ENCODE measurements at places on chromosomes 4 and X. TPM values are rescaled to one million over a fixed set of nuclear protein-coding genes. Genes with fewer than 3 reads are reported as not detected.

The CLDN34 gene
- total RNA-seq = 0.39 TPM

The ETDB gene
- not detected for total RNA-seq

The HTN3 gene
- total RNA-seq = not detected

The KCNE5 gene
- 0.71 TPM for total RNA-seq

The RAB9A gene
- total RNA-seq = 42.4 TPM

The SLC34A2 gene
- total RNA-seq = 12.8 TPM

The CFI gene
- total RNA-seq = 27.7 TPM

The RBM3 gene
- 218 TPM for total RNA-seq

The SMR3B gene
- not detected for total RNA-seq

The TMEM192 gene
- total RNA-seq = 21.1 TPM

The FAM13A gene
- 13.5 TPM for total RNA-seq

The TCP11X1 gene
- total RNA-seq = not detected

The CSAG2 gene
- not detected for total RNA-seq

The MAGEA10 gene
- total RNA-seq = not detected

The TKTL2 gene
- total RNA-seq = 0.15 TPM

DNA sequence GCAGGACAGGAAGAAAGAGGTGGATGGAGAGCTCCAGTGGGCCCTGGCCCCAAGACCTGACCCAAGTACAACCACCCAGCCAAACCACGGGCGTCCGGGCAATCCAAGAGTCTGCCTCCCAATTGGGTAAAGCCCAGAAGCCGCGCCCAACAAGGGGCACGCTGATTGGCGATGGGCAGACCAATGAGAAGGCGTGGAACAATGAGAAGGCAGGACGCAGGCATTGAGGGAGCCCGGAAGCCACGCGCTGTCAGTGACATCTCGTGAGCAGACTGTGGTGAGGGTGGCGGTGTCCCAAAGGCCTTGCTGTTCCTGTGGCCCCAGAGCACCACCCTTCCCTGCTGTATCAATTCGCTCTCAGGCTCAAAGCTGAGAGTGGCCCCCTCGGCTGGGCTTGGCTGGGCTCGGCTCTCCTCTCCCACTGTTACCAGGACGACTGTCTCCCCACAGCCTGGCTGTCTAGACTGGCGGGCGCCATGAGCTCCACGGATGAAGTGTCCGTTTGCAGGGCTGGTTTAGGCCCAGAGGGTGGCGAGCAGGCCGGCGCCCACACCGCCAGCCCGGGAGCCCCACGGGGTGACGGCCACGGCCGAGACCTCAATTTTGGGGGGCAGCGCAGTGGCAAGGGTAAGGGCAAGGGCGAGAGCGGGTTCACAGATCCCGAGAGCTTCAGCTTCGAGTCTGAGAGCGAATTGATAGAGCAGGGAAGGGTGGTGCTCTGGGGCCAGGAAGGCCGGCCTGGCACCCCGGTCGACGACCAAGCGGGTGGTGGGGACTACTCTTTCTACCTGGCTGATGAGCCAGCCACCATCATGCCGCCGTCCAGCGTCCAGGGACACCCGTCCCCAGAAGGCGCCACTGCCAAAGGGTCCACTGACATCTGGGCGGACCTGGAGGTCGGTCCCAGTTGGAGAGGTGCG lies at the start of gene LOC101059915:
Gene LOC101059915, plus strand, starts transcription at position 219 of the 920 bp plus-strand sequence.
- no peak within 1 kb of the TSS for H3K27ac ChIP-seq
- no peak within 1 kb of the TSS for H3K4me3 ChIP-seq
- DNase-seq = no peak
- H3K36me3 ChIP-seq = no peaks in the 10 kb centered on the region
- H3K4me1 ChIP-seq = no peaks in the 10 kb centered on the region

GRCh38 chr4:84856468-84857049 lies 109.9 kb downstream of the WDFY3 start:
- H3K27me3 ChIP-seq = no peaks in the 10 kb centered on the region
- no peak overlapping the region for H3K4me3 ChIP-seq
- no peak overlapping the region for H3K27ac ChIP-seq
- DNase-seq = no peak

GRCh38 chr4:164977243-164978164 lies at the start of gene TRIM61:
Gene TRIM61, minus strand, starts transcription at chr4:164977657. Its CDS starts 7,655 bp downstream, at chr4:164970002.
- DNase-seq = no peak
- H3K4me1 ChIP-seq = no peaks in the 10 kb centered on the region
- H3K4me3 ChIP-seq = no peak within 1 kb of the TSS
- no peaks in the 10 kb centered on the region for H3K36me3 ChIP-seq
- H3K27ac ChIP-seq = no peak within 1 kb of the TSS

DNA sequence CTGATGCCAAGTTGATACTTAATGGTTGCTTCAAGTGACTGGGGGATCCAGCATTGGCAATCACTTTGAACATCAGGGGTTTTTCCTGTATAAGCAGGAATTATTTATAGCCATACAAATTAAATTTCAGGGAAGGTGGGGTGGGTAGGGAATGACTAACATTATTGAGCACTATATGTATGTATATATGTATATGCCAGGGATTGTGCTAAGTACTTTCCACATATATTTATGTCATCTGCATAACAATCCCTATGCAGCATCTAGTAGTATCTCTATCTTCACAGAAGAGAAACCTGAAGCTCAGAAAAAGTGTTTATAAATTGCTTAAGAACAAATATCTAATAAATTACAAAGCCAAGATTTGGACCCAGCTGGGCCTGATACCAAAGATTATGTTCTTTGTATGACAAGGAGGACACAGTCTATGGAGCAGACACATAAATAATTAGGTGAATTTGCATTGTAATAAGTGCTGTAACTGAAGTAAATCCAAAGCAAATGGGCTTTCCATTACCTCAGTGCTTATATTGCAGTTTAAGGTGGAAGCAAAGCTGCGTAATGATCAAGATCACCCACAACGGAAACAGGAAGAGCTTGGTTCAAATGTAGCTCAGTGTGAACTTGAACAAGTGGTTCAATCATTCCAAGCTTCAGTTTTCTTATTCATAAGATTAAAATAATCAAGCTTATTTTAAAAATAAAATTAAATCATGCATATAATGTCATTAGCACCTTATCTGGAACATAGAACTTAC lies 18.9 kb upstream of the RASGEF1B start:
- H3K4me3 ChIP-seq = no peak overlapping the region
- peaks cover 35% of the 10 kb centered on the region for H3K4me1 ChIP-seq
- no peaks in the 10 kb centered on the region for H3K27me3 ChIP-seq

GRCh38 chr4:105306158-105306781 lies 159.6 kb downstream of the TET2 start:
- peaks cover 5% of the 10 kb centered on the region for H3K36me3 ChIP-seq
- H3K4me1 ChIP-seq = peaks cover 11% of the 10 kb centered on the region
- DNase-seq = peak; percentile 34
- H3K27ac ChIP-seq = peak overlapping the region; percentile 72

DNA sequence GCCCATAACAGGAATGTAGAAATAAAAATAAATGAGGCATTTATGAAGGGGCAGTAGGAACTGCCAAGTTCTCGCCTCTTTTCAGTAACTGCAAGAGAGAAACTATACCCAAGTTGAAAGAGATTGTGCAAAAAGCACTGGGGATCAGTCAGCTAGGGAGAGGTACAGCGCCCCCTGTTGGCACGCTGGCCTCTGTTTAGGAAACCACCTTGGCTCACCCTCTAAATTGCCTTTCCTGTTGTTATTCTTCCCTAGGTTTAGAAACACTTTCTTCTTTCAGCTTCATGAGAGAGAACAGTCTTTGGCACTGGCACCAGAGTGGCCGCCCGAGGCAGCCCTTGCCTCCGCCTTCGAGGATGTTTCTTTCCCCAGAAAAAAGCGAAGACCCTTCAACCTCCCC lies 348.5 kb downstream of the MID1IP1 start:
- peak; percentile 60 for DNase-seq
- peaks cover 13% of the 10 kb centered on the region for H3K4me1 ChIP-seq
- no peak overlapping the region for H3K27ac ChIP-seq
- peaks cover 27% of the 10 kb centered on the region for H3K27me3 ChIP-seq
- no peaks in the 10 kb centered on the region for H3K36me3 ChIP-seq
- H3K4me3 ChIP-seq = no peak overlapping the region

GRCh38 chr4:159770969-159771368 lies 668.1 kb downstream of the RAPGEF2 start:
- no peak overlapping the region for H3K4me3 ChIP-seq
- H3K36me3 ChIP-seq = no peaks in the 10 kb centered on the region
- peak overlapping the region; percentile 84 for H3K27ac ChIP-seq
- no peaks in the 10 kb centered on the region for H3K27me3 ChIP-seq
- no peak for DNase-seq

DNA sequence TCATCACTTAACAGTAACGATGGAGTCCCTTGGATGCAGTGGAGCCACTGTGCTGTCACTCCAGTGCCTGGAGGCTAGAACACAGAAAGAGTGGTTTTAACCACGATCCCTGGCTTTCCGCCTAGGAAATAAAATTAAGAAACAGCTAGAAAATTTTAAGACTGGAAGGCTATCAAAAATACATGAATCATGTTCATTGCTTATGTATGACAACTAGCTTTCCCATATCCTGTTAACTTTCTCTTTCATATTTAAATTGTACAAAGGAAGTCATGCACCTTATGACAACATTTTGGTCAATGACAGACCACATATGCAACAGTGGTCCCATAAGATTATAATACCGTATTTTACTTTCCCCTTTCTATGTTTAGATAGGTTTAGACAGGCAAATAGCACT lies 115.1 kb downstream of the GALNTL6 start:
- no peak overlapping the region for H3K27ac ChIP-seq
- no peaks in the 10 kb centered on the region for H3K36me3 ChIP-seq
- DNase-seq = no peak
- H3K4me1 ChIP-seq = no peaks in the 10 kb centered on the region

GRCh38 chrX:150887906-150888465 lies 10.5 kb downstream of the CD99L2 start:
- no peak for DNase-seq
- no peaks in the 10 kb centered on the region for H3K4me1 ChIP-seq
- H3K27ac ChIP-seq = no peak overlapping the region
- H3K4me3 ChIP-seq = no peak overlapping the region
- H3K27me3 ChIP-seq = no peaks in the 10 kb centered on the region

DNA sequence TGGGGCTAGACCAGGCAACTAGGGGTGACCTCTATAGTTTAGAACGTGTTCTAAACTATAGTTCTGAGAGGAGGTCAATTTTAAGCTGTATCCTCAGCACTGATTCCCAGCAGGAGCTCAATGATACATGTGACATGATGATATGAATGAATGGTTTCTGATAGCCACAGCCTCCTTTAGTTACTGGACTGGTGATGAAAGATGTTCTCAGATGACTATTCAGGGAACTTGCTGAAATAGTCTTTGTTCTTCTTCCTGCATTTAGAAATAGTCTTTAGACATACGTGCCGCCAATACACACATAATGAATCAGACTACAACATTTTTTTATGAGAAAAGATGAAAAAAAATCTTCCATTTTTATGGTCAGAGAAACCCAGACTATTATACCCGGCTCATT lies 116.3 kb upstream of the TMEM150C start:
- no peak overlapping the region for H3K4me3 ChIP-seq
- DNase-seq = no peak
- no peaks in the 10 kb centered on the region for H3K27me3 ChIP-seq
- no peak overlapping the region for H3K27ac ChIP-seq
- H3K4me1 ChIP-seq = peaks cover 10% of the 10 kb centered on the region

- peak; percentile 27 for DNase-seq
- H3K4me3 ChIP-seq = peak overlapping the region; percentile 11
- H3K27ac ChIP-seq = peak overlapping the region; percentile 81
- no peaks in the 10 kb centered on the region for H3K27me3 ChIP-seq
Measured at GRCh38 chr4:38857354-38858096, 908 bp upstream of the TLR6 start.

- DNase-seq = no peak
Measured at GRCh38 chr4:156949373-156949814, 22.2 kb downstream of the PDGFC start.

DNA sequence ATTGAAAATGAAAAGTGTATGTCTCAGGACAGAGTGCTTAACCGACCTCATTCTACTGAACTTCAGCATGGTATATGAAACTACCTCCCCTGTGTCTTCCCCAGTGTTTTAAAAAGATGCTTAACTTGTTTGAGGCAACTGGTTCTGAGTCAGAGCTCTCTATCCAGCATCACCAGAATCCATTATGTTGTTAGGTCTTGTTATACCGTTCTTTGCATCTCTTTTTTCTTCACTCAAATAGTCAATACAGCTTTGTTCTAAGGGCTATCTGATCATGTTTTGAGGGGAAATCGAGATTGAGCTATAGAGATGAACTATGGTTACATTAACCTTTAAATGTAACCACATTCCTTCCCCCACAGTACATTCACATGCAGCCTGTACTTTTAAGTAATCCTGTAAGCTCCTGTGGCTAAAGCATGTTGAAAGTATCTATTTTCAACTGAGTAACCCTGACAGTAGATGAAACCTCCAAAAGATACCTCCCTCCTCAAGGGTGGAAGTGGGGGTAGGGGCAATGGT lies 514.4 kb downstream of the RPA4 start:
- H3K27ac ChIP-seq = no peak overlapping the region
- H3K36me3 ChIP-seq = no peaks in the 10 kb centered on the region
- H3K4me1 ChIP-seq = peaks cover 30% of the 10 kb centered on the region
- H3K4me3 ChIP-seq = no peak overlapping the region

GRCh38 chr4:128031756-128032384 lies 29.2 kb upstream of the LARP1B start:
- no peaks in the 10 kb centered on the region for H3K27me3 ChIP-seq
- no peak for DNase-seq
- no peaks in the 10 kb centered on the region for H3K4me1 ChIP-seq

DNA sequence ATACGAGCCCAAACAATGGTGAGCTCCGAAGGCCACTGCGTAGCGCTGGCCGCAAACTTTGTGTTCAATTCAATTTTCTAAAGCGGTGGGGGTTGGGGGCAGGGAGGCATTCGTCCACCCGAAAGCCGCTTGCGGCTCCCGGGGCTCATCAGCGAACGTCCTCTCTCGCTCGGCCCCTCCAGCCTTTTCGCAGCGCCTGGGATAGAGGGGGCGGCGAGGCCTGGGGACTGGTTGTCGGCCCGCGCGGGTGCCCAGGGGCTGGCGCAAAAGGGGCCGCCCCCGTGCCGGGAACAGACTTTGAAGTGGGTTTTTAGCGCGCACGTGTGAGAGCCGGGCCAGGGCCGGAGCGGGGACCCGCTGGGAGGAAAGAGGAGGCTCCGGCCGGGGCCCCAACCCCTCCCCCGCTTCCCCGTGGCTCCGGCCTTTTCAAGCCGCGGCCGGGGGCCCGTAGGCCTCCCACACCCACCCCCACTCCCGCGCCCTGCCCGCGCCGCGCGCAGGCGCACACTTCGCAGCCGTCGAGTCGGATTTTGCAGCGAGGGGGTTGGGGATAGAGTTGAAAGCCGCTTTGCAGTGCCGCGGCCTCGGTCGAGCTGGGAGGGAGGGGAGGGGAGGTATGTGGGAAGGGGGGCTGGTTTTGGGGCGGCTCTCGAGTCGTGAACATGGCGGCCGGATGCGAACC lies 8.3 kb downstream of the ZIC3 start:
- no peaks in the 10 kb centered on the region for H3K36me3 ChIP-seq
- no peak overlapping the region for H3K4me3 ChIP-seq
- no peaks in the 10 kb centered on the region for H3K4me1 ChIP-seq
- DNase-seq = no peak
- H3K27ac ChIP-seq = no peak overlapping the region

DNA sequence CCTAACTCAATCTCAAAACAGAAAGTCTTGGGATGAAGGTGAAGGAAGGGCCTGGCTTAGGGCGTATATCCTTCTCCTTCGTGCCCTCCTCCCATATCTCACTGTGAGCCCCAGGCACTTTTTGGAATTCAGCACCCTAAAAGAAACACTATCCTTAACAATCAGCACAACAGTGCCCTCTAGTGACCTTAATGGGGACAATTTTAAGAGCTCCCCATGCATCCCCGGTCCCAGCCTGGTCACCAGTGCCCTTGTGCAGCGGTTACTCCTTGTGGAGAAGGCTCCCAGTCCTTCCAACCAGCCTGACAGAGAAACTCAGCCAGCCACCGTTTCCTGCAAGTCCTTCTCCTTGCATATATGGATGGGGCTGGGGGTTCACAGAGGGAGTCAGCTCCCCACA lies 4.2 kb downstream of the PAK3 start:
- no peak overlapping the region for H3K4me3 ChIP-seq
- H3K36me3 ChIP-seq = peaks cover 8% of the 10 kb centered on the region
- peaks cover 45% of the 10 kb centered on the region for H3K27me3 ChIP-seq
- DNase-seq = peak; percentile 35
